ENCODE measurements at places on chromosomes 6 and 20.

DNA sequence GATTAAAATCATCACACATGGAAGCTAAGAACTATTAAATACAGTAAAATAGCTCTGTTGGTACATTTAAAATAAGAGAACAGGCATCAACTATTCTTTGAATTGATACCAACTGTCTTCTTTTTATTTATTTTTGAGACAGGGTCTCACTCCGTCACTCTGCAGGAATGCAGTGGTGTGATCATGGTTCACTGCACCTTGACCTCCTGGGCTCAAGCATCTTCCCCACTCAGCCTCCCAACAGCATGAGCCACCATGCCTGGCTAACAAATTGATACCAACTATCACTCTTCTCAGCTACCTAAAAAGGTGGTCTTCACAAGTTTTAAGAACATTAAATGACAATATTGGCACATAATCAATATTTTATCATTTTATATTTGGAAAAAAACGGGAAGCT is 7.8 kb upstream of the PNISR start:
- no peak for DNase-seq

DNA sequence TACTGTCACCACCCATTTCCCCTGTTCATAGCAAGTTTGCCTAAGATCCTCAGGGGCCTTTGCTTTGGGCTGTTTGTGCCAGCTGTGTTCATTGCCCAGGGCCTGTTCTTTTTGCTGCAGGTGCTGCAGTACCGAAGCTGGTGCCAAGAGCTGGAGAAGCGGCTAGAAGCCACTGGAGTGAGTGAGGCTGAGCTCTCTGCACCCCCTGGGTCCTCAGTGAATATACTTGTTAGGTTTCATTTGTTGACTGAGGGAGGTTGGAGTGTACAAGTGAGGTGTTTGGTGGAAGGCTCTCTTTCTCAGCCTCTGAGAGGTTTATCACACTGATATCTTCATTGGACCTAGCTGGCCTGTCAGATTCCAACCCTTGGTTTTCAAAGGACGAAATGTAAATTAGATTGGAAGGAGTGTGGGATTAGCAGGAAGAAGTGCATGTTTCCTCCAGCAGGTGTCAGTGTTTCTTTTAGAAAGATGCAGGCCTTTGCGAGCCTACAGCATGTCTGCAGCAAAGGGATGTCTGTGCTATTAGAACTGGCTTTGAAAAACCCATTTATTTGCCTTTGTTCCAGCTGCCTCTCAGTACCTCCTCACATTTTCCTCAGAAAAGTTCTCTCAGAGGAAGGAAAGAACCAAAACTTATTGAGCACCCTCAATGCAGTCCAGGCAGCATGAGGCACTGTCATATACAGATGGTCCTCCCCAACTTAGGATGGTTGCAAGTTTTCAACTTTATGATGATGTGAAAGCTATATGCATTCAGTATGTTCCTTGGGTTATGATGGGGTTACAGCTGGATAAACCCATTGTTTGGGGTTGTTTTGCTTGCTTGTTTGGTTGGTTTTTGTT is 8.3 kb downstream of the CEP250 start:
- peak; percentile 76 for DNase-seq

GRCh38 chr6:84081222-84081621 is 47.6 kb downstream of the MRAP2 start:
- DNase-seq = no peak

DNA sequence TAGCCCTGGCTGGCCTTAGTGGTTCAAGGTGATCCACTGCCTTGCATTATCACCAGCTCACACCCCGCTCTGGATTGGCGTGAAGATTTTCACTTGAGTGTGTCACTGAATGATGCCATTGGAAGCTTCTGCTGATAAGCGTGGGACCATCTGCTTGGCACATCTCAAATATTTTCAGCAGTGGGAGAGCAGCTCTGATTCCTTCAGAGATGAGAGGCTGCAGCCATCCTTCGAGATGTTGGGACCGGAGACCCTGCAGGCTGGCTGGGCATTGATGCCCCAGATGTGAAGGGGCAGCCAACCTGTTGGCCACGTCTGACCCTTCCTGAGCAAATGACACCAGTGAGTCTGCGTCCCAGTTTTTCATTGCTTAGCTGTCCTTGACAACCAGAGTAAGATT is at the start of gene MAS1:
MAS1 (plus strand) TSS at position 197 of the 400 bp plus-strand sequence. CDS start 15,968 bp downstream, outside the sequence.
- no peak for DNase-seq

- DNase-seq = no peak
Observed at GRCh38 chr6:154479351-154479769, 31.1 kb downstream of the CNKSR3 start.

GRCh38 chr6:100952006-100952405 is 70.9 kb upstream of the ASCC3 start:
- DNase-seq = no peak

GRCh38 chr20:15654208-15654649 is 919.0 kb downstream of the KIF16B start:
- peak; percentile 55 for DNase-seq

GRCh38 chr6:134389658-134390057 is 71.7 kb upstream of the SGK1 start:
- no peak for DNase-seq

DNA sequence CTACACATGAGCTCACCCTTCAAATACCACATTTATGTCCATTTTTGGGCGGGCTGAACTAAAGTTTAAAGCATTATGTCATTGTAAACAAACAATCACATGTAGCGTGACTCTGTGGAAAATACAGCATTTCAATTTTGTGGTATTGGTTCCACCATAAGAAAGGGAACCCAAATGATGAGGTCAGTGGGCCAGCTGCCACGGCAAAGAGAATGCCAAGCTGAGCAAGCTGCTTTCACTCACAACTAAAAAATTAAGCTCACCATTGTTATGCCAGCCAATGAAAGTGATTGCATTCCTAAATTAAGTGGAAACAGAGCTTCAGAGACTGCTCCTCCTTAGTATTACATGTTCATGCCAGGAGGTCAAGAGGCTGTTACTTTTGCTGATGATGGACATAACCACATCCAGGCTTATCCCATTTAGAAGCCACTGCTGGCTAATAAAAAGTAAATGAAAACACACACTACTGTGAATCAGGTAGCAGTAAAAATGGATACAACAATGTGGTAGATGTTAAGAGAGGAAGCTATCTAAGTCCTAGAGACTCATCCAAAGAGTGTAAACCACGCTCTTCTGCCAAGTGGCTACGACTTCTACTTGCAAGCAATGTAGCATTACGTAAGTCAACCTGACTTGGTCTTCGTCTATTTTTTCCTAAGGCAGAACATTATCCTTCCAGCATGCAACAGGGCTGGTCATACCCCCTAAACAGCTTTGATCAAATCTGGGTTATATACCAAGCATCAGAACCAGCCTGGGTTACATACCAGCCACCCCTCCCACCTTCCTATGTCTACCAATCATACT is 164.8 kb downstream of the BACH2 start:
- no peak for DNase-seq

DNA sequence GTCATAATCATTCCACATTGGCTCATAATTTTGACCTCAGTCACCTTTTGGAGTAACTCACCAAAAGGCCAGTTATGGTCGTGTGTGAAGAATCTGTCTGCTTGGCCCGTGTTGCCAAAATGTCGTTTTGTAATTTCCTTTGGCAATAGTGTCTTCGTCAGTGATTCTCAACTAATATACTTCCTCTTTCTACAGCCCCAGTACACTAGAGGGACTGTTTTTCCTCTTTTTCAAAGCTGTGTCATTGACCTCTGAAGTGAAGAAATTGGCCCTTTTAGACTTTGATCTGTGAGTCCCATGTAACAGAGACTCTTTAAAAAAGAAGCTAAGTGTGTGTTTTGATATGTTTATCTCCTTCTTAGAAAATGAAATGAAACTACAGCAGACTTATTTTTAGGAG is 5.2 kb downstream of the FOXO3 start:
- no peak for DNase-seq

DNA sequence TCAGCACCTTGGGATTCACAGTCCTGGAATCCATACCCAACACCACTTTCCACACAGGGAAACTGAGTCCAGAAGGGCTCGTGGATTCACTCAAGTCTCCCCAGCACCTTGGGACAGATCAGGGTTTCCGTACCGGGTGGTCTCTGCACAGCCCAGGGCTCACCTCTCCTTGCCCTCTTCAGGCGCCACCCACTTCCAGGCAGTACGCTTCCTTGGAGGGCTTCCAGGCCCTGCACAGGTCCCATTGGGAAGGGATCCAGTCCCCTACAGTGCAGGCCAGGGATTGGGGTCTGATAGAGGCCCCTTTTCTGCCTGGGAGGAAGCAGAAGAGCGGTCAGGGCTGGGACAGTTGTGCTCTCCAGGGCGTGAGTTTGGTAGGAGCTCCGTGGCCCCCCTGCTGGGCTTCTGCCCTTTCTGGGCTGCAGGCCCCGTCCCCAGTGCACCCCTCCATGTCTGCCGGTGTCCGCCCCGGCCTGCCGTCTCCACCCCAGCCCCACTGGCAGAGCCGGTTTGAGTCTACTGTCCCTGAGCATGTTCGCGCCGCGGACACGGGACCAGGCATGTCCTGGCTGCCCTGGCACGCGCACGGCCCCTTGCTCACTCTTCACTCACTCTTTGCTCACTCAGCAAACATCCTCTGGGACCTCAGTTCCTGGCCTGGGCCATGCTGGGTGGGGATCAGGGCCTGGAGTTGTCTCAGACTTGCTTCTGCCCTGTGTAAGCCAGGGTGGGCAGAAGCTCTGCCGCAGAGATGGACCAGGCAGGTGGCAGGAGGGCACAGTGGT is 12.6 kb downstream of the SRC start:
- DNase-seq = no peak

DNA sequence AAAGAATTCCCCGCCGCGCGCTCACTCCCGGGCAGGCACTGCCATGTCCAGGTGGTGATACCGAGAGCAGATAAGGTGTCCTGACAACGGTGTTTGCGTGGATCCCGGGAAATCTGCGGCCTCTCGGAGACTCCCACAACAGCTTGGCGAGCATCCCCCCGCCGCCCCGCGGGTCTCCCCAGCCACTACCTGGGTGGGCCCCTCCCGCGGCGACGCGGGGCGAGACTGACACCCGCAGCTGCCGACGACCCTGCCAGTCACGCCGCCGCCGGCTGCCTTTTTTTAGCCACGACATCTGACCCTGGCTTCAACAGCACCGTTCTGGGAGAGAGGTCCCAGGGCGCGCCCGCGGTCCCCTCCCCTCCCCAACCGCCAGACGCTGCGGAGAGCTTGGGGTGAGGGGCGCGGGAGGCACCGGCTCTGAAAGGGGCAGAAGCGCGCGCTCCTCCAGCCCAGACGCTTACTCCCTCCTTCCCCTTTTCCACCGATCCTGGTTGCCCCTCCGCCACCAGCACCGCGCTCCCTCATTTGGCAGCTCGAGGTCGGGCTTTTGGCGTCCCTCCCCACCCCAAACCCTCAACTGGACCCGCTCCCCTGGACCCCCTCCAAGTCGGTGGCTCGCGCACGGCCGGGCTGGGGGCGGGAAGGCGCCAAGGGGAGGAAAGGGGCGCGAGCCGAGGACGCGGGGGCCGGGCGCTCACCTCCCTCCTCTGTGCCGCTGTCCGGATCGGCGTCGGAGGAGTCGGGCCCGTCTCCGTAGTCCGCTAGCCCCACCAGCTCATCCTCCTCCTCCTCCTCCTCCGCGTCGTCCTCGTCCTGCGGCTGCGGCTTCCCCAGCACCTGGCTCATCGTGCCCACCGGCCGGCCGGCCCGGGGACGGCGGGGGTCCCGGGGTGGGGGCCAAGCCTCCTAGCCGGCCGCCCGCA is 665 bp downstream of the RRAGD start:
- DNase-seq = no peak

GRCh38 chr20:59571551-59572314 is 32.6 kb upstream of the PHACTR3 start:
- DNase-seq = no peak

DNA sequence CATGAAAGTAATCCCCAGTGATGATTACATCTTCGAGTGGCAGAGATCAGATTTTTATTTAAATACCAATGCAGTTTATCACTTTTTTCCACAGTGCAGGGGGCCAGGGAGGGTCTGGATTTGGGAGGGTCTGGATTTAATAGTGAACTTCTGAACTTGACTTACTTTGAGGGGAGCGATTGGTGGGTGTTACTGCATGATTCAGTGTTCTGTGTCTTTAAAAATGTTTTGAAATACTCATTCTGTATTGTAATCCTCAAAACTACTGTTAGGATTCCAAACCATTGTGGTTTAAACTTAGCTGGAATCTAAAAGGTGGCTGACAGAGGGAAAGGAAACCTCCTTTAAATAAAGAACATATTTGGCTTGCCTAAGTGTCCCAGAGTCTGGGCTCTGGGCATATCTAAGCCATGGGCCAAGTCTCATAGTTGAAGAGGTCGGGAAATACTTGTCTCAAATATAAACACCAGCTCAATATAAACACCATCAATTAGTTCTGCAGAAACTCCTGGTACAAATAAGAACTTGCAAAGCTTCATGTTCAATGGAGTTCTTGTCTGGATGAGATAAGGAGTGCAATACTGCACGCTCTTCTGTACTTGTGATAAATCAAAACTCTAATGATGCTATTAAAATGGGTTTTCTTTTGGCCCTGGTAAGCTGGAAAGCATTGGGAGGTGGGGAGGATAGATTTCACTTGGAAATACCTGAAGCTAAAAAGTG is 14.4 kb downstream of the JARID2 start:
- DNase-seq = no peak

DNA sequence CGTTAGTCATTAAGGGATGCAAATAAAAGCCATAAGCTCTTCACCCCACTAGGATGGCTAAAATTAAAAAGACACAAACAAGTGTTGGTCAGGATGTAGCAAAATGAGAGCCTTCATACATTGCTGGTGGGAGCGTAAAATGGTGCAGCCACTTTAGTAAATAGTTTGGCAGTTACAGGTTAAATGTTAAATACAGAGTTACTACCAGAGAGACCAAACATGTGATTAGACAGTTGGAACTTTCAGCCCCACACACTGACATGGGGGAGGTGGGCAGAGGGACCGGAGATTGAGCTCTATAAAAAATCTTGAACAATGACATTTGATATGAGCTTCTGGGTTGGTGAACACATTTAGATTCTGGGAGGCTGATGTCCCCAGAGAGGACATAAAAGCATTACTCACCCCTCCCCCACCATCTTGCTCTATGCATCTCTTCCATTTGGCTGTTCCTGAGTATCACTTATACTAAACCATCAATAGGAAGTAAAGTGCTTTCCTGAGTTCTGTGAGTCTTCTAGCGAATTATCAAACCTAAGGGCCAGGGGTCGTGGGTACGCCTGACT is 20.4 kb upstream of the ZNF318 start:
- no peak for DNase-seq

DNA sequence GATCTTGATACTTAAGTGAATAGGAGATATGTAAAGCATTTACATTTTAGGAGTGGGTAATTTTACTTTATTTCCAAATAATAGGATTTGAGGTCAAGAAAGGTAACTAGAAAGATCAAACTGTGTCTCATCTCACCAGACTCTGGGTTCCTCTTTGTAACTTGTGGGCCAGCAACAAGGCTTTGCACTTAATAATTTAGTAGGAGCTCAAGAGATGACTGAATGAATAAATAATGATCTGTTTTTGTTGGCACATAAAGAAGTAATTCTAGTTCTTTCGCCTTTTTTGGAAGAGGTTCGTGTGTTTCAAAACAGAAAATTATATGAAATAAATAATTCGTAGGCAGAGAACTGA is 67.4 kb upstream of the FABP7 start:
- DNase-seq = no peak

DNA sequence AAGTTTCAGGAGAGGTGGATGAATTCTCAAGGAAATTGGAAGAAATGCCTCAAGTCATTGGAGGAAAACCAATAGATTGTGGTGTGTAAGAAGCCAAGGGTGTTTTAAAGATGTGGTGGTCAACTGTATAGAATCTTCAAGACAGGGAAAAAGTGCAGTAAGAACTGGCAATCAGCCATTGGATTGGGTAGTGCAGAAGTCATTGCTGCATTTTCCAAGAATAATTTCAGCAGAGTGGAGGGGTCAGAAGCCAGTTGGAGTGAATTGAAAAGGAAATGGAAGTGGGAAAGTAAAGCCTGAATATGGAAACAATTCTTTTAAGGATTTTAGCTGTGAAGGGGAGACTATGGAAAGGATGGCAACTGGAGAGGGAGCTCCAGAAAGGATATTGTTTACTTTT is 128.2 kb upstream of the TMEM170B start:
- DNase-seq = no peak
